Regular cardiac myocyte (primary cell): ENCODE measurements at places on chromosomes 4 and X. TPM values are rescaled to one million over a fixed set of nuclear protein-coding genes. Genes with fewer than 3 reads are reported as not detected.

HSFX4 gene
- total RNA-seq = not detected in 2 replicates

SYTL4 gene
- 5.9 and 18.0 TPM in 2 replicates for total RNA-seq

CLDN22 gene
- not detected in 2 replicates for total RNA-seq

IL2RG gene
- total RNA-seq = not detected in 2 replicates
